ENCODE measurements at places on chromosomes 13 and 19.

GRCh38 chr19:43527860-43528622 is 1.0 kb upstream of the ETHE1 start:
- DNase-seq = no peak

DNA sequence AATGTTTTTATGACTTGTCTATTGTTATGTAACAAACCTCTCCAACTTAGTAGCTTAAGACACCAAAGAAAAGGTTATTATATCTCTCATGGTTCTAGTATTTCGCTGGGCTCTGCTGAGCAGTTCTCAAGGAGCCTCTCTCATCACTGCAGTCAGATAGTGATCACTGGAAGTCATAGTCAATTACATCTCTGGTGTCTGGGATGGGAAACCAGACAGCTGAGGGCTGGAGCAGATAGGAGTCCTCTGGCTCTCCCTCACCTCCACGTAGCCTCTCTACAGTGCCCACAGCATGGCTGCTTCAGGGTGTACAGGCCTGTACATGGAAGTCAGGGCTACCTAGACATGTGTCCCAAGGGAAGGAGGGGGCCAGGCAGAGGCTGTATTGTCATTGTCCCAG is 507.5 kb downstream of the MYO16 start:
- no peak for DNase-seq

- DNase-seq = no peak
Measured at GRCh38 chr19:56946159-56946558, 105.6 kb upstream of the PEG3 start.

GRCh38 chr19:6064336-6065073 is 45.8 kb downstream of the RFX2 start:
- DNase-seq = no peak

DNA sequence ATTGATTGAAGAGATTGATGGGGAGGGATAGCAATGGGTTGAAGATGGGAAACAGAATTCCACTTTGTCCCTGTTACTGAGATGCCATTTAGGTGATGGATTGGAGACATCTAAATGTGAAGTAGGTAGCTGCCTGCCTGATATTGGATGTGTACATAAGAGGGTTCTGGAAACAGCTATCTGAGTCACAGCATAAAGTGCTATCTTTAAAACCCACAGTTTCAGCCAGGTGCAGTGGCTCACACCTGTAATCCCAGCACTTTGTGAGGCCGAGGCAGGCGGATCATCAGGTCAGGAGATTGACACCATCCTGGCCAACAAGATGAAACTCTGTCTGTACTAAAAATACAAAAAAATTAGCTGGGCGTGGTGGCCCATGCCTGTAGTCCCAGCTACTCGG is 72.6 kb downstream of the DNAJC3 start:
- DNase-seq = no peak

DNA sequence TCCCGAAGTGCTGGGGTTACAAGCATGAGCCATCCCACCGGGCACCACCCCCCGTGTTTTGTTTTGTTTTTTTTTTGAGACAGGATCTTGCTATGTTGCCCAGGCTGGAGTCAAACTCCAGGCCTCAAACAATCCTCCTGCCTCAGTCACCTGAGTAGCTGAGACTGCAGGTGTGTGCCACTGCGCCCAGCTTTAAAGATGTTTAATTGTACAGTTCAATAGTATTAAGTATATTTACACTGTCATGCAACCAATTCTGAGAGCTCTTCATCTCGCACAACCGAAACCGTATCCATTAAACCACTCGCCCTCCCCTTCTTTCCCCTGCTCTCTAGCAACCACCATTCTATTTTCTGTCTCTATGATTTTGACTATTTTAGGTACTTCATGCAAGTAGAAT is 15.6 kb downstream of the NUCB1 start:
- no peak for DNase-seq

DNA sequence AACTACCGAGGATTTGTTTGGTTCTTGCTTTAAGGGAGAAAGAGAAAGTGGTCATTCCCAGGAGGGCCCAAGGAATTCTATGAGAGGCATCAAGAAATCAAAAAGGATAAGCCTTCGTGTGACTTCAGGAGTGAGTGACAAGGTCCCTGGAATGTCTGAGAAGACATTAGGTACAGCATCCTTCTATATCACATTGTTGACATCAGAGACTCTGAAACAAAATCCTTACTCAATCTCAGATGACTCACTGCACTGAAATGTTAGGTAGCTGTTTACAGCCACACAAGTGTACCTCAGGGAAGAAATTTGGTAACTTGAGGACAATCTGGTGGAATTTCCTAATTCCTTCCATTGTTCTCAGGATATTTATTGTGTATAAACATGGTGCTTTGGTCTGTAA is 7.9 kb upstream of the LGALS14 start:
- no peak for DNase-seq

- no peak for DNase-seq
Measured at GRCh38 chr13:100211016-100211710, 122.3 kb downstream of the PCCA start.

GRCh38 chr19:17266589-17266974 is 661 bp upstream of the BABAM1 start:
- DNase-seq = no peak

GRCh38 chr19:15556634-15557181 is 48.4 kb downstream of the CYP4F22 start:
- no peak for DNase-seq

- no peak for DNase-seq
Measured at GRCh38 chr13:105952973-105953290, 582.5 kb downstream of the EFNB2 start.

DNA sequence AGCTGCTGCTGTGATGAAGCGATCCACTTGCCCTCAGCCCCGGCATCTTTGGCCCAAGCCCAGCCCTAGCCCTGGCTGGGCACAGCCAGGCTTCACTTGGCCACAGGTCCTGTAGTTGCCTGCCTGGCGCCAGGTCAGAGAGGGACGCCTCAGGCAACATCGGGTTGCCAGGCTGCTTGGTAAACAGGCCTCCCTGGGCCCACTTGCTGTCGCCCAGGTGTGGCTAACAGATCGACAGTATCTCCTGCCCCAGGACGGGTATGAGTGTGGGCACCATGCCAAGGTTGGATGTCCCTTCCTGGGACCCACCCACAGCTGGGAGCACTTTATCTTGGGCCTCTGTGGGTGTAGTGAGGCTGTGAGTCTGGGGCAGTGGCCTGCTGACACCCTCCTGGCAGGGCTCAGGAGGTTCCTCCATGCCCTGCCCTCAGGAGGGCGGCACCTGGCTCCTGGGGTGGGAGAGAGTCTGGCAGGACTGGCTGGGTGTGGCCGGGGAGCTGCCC is 27.8 kb downstream of the CARM1 start:
- DNase-seq = no peak

GRCh38 chr13:75137911-75138571 is 343.9 kb downstream of the TBC1D4 start:
- no peak for DNase-seq

DNA sequence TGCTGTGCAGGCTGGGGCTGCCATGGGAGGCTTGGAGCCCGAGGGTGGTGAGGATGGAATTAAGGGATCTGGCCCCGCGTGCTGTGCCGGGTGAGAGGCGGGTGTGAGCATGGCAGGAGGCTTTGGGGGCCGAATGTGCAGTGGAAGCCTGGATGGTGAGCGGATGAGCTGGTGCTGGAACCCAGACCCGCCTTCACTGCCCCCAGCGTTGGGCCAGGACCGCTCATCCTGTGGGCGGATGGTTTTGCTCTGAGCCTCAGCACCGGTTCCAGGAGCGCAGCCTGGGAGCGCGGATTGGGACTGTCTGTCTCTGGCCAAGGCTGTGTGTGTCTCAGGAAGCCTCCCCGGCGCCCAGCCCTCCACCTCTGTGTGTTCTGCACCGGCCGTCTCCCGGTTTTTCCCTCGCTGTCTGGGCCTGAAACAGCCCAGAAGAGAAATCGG is 16.7 kb downstream of the KDM4B start:
- DNase-seq = no peak

DNA sequence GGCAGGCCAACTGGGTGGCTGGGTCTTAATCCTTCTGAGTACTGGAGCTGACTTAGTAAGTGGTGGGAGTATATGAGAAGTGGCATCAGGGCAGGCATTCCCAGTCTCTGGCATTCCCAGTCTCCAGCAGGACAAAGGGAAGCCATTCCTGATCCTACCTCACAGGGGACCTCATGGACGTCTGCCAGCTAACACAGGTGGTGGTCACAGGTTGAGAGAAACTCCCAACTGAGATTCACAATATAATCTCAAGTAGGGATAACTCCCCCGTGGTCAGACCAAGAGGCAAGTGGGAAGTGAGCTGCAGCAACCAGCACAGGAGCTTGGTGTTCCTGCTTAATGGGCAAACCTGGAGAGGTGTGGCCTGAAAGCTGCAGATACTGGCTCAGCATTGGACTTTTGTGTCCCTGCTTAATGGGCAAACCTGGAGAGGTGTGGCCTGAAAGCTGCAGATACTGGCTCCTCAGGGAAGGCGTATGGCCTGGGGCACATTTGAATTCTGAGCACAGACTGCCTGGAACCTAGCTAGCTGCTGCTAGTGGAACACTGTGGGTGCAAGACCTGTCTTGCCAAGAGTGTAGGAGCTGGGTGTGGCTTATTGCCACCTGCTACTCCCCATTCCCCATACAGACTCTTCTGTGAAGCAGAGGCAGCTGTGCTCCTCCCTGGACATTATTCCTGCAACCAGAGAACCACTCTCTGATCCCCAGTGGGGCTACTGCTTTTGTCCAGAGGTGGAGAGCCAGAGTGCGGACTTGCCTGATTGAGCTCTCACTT is 25.9 kb upstream of the OR10H2 start:
- no peak for DNase-seq

DNA sequence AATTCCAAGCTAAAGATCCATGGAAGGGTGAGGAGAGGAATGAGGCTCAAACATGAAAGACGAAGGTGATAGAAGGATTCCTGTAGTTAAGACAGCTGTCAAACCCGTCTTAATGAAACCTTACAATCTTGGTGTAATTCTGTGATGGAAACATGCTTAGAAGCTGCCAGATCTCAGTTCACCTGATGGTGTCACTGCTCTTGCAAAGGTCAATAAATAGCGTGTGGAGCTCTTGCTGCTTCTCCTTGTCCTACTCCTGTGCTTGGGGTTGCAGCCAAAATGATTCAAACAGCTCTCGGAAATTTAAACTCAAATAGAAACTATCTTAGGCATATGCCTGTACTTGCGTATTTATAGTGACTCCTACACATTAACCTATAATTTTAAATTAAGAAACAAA is 1705.0 kb downstream of the OLFM4 start:
- no peak for DNase-seq

- no peak for DNase-seq
Measured at GRCh38 chr19:36265856-36266374, 51.0 kb downstream of the ZNF146 start.

- no peak for DNase-seq
Measured at GRCh38 chr19:13026462-13027370, 31.4 kb downstream of the NFIX start.

DNA sequence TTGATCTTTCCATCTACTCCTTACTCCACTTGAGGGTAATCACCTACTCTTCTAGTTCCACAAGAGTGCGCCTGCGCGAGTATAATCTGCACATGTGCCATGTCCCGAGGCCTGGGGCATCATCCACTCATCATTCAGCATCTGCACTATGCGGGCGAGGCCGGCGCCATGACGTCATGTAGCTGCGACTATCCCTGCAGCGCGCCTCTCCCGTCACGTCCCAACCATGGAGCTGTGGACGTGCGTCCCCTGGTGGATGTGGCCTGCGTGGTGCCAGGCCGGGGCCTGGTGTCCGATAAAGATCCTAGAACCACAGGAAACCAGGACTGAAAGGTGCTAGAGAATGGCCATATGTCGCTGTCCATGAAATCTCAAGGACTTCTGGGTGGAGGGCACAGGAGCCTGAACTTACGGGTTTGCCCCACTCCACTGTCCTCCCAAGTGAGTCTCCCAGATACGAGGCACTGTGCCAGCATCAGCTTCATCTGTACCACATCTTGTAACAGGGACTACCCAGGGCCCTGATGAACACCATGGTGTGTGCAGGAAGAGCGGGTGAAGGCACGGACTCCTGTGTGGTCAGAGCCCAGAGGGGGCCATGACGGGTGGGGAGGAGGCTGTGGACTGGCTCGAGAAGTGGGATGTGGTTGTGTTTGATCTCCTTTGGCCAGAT is 2.7 kb upstream of the KLK2 start:
- DNase-seq = no peak

DNA sequence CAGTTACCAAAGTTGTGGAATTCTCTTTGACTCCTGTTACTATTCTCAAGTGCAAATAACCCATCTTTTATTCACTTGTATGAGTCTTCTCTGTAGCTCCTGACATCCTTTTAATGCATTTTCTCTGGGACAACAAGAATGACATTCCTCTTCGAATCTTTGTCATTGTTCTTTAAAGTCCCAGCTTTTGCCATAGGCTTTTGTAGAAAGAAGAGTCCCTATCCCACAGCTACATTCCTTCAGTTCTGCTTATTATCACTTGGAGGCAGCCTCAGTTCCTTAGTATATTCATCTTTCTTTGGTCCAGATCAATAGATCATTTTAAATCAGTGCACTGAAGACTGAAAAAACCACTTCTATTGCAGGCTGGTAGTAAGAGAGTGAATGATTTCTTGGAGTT is 560.2 kb downstream of the DACH1 start:
- no peak for DNase-seq

- DNase-seq = no peak
Measured at GRCh38 chr13:67303661-67304333, 73.7 kb upstream of the PCDH9 start.

GRCh38 chr13:50460358-50460757 is 383.1 kb downstream of the DLEU7 start:
- DNase-seq = no peak

- DNase-seq = no peak
Measured at GRCh38 chr13:98834254-98834960, 81.9 kb upstream of the SLC15A1 start.

- DNase-seq = no peak
Measured at GRCh38 chr19:46616631-46617322, 8.1 kb downstream of the PTGIR start.

- DNase-seq = no peak
Measured at GRCh38 chr19:50720921-50721381, 1.3 kb upstream of the SHANK1 start.

GRCh38 chr13:105778196-105778595 is 757.3 kb downstream of the EFNB2 start:
- no peak for DNase-seq

DNA sequence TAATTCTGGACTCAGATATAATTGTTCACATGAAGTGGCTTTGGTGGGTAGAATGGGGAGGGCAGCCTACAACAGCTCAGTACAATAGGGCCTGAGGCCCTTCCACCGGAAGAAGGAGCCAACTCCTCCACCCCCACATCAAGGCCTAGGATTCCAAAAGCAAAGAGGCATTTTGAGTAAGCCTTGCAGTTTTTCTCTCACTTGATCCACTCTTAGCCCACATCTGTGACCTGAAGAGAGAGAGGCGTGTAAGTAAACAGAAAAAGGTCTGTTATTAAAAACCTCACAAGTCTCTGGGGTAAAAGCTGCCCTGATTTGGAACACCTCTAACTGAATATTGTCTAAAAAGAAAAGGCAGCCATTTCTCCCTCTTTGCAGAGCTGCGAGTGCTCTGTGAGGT is 214.1 kb upstream of the KL start:
- no peak for DNase-seq
